ENCODE measurements at places on chromosomes 16 and 17.
A peak's percentile ranks its signal among the peaks of the same experiment; 100 is the strongest.

- DNase-seq, result no peak
Observed at GRCh38 chr16:72989579-72990551, 58.1 kb downstream of the ZFHX3 start.

DNA sequence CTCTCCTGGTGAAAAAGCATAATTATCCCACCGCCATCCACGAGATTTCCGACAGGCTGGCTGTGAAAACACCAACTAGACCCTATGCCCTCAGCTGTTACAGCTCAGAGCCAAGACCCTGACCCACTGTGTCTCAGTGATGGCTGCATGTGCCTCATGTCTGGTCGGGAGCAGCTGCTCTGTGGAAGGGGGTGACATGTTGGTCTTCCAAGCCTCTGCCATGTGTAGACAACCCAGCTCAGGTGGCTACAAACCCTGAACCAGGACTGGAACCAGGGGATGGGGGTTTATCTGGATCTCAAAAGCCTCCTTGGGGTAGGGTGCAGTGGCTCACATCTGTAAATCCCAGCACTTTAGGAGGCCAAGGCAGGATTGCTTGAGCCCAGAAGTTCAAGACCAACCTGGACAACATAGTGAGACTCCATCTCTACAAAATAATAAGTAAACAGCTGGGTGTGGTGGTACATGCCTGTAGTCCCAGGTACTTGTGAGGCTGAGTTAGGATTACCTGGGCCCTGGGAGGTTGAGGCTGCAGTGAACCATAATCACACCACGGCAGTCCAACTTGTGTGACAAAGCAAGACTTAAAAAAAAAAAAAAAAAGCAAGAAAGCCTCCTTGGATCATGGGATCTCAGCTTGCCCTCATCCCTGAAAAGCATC lies 220.3 kb downstream of the CPPED1 start:
- no peak for DNase-seq

GRCh38 chr17:1872976-1873375 lies 43.2 kb downstream of the RPA1 start:
- DNase-seq, result no peak

DNA sequence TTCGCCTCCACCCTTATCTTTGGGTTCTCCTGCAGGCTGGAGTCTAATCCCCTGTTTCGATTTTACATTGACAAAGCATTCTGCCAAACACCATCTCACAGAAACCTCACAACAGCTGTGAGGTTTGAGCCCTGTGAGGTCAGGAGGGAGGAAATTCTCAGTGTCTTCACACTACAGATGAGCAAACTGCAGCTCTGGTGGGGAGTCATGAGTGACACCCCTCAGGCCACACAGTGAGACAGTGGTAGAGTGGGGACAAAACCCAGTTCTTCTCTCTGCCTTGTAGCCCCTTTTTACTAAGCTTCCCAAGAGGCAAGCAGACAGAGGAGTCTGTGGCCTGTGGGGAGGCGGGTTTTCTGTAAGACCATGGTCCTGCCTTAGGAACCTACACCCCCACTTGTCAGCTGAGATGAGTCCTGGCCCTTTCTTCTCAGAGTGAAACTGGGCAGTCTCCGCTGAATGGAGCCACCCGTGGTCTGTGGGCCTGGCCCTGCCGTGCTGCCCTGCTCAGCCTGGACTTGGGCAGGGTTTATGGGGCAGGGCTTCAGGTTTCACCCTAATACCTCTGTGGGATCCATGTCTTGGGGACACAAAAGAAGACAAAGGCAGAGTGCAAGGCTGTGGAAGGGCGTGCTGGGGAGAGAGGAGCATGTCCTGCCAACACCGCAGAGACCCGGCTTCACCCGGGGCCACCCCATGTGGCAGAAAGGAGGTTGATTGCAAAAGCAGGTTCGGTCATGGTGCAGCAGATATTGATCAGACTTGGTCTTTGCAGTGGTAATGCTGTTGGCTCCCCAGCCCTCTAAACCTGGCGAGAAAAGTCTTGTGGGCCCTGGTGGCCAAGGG lies 59.0 kb downstream of the ABR start:
- no peak for DNase-seq

DNA sequence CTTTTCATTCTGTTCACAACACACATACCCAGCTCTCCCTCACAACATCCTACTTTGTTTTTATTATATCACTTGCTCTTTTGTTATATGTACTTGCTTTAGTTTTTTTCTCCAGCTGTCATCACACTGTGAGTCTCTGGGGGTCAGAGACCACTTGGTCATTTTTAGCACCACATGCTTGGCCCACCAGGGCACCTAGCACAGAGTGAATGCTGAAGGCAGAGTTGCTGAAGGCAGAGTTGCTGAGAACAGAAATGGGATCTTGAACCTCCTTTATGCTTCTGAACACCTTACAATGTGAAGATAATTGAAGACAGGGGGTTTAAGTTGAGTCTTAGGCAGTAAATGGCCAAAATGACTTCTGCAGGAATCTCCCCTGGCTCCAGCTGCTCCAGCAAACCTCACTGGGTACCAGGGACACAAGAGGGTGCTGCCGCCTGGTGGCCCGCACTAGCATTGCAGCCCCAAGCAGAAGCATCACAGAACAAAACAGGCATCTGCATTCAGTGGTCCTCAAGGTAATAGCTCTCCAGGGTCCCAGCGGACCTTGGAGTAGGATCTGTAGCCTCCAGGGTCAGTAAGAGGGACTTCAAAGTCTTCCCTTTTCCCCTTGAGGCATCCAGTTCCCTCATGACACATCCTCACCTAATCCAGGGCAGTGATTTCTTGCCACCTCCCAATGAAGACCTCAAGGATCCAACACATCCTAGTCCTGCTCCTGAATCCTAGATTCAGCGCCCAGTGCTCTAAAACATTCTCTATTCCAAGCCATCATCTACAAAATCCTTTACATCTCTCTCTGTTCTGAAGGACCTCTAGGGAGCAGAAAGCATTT lies 1972.6 kb downstream of the TP53TG3F start:
- no peak for DNase-seq

GRCh38 chr17:81599719-81600486 lies 37.0 kb downstream of the NPLOC4 start:
- no peak for DNase-seq

GRCh38 chr17:12909046-12909445 lies 108.8 kb downstream of the ELAC2 start:
- no peak for DNase-seq

GRCh38 chr16:48393485-48394354 lies 8.5 kb upstream of the SIAH1 start:
- no peak for DNase-seq

GRCh38 chr17:17305281-17305801 lies 2.2 kb downstream of the NT5M start:
- DNase-seq, result no peak

DNA sequence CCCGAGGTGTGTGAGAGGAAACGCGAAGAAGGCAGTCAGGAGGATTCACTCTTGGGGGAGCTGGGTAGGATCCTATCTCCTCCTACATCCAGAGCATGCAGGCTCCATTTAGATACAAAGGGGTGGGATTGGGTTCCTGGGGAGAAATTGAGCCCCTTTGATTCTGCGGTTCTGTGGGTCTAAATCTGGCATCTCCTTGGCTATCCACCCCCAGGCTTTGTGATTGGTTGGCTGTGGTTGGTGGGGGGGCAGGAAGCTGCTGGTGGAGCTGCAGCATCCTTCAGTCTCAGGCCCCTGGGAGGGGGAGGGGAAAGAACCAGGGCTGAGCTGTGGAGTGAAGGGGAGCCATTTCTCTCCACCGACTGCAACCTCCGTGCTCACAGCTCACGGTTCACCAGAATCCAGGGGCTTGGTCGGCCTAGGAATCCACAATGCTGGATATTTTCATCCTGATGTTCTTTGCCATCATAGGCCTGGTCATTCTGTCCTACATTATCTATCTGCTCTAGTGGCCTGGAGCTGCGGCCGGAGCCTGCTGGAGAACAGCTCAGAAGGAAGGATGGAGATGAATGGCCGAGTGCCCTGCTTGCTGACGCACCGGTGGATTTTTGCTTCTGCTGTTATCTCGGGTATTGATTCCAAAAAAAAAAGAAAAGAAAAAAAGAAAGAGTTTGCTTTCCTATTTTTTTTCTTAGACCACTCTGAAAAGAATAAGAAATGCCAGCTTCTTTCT lies at the start of gene LASP1NB:
LASP1NB (plus strand) TSS at position 352 of the 733 bp plus-strand sequence.
- peak; percentile 56 for DNase-seq

- no peak for DNase-seq
Observed at GRCh38 chr16:57537194-57537505, 779 bp upstream of the CCDC102A start.

DNA sequence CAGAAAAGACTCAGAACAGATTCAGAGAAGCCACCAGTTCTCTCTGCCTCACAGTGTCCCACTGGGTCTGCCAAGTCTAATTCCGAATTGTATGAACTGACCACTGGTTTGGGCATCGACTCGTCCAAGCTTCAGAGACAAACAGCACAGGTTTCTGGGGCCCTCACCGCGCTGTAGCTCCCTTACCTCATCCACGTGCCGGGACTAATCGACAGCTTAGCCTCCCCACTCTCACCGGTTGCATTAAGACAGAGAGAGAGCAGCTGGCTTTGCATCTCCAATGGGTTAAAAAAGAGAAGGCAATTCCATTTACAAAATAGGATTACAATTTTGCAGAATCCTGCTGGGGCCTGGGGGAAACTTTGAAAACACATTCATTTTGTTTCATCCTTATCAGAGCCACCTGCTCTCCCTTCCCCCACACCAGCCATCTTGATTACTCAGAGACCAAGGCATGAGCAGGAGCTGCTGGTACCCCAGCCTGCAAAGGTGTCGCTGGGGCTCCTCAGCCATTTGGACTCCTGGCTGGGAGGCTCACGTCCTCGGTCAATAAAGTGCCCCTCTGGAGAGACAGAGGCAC lies 95.3 kb upstream of the RPL38 start:
- no peak for DNase-seq

DNA sequence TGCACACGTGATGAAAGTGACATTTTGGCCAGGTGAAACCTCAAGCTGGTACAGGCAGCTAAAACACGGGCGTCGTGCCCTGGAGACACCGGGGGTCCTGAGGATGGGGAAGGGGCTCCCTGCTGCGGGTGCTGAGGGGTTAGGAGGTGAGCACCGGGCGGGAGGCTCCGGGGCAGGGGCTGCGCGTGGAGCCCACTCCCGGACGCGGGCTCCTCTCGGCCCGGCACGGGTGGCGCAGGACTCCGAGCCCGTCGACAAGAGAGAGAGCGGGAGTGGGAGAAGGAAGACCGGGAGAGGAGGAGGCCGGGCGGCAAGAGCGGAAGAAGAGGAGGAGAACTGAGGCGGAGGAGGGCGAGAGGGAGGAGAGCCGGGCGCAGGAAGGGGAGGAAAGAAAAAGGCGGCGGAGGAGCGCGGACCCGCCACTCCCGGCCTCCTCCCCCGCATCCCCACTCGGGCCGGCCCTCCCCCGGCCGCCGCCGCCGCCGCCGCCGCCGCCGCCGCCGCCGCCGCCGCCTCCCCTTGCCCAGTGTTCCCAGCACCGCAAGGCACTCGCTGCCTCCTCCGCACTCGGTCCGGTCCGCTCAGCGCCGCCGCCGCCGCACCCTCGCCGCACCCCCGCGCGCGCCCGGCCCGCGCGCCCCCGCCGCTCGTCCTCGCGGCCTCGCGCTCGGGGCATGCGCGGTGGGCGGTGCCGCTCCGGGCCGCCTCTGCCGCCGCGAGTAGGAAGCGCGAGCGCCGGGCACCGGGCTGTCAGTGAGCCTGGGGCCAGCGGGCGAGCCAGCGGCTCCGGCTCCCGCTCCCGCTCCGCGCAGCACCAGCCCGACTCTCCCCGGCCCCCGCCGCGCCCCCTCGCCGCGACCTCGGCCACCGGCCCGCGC lies at the start of gene PRKCA:
PRKCA (plus strand) TSS at position 750 of the 878 bp plus-strand sequence.
- peak; percentile 74 for DNase-seq

DNA sequence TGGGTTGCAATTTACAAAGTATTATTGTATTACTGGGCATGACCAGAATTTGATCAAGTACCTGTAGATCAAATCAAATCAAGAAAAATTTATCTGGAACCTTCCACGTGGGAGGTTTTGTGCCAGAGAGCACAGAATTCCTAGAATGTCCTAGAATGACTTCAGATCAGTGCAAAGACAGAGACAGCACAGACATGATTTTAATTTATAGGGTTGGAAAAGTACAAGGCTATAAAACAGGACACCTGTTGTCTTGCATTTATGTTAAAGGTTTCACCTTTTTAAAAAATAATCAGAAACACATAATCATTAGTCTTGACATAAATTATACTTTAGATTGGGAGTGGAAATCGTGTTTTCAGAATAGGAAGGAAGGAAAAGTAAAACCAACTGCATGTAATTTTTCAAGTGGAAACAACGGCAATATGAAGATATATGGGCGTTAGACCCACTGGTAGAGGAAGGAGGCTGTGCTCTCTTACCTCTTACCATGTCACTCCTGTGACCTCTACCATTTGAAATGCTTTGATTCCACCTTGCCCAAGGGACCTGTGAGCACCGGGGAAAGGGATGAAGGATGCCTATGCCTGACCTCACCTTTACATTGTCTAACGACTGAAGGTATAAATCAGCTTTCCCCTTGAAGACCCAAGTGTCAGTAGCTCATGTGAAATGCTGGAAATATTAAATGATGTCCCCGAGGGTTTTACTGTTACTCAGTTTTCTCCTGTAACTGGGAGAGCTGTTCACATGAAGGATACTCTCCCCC lies 100.4 kb downstream of the SNX11 start:
- DNase-seq, result no peak

DNA sequence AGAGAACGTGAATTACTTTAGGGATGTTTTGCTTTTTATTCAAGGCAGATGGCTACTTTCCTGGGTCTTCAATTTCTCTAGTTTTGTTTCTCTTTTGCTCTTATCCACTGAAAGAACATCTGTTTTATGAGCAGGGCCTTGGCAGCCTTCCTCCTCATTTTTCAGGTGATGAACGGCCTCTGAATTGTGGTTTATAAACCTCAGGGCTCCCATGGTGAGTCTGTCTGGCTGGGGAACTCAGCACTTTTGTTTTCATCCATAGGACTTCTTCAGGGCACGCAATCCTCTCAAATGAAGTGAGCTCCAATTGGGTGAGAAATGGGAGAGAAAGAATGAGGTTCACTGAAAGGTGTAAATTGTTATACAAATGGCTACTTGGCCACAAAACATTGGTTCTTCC lies 186.4 kb upstream of the ERCC4 start:
- DNase-seq, result no peak

DNA sequence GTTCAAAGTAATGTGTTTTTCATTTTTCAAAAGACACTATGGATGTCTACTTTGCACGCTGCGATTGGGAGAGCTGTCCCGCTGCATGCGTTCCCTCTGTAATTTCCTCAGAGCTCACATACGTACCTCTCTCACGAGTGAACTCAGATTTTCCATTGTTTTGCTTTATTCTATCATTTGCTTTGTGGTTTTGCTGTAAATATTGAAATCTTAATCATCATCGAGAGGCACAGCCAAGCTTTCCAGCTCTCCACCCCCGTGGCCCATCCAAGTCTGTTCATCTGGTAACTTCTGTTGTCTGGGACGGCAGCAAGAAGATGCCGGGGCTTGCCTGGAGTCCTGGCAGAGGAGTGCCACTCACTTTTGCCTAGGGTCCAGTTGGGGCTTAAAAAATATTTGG lies 21.1 kb downstream of the TMC6 start:
- DNase-seq, result no peak

DNA sequence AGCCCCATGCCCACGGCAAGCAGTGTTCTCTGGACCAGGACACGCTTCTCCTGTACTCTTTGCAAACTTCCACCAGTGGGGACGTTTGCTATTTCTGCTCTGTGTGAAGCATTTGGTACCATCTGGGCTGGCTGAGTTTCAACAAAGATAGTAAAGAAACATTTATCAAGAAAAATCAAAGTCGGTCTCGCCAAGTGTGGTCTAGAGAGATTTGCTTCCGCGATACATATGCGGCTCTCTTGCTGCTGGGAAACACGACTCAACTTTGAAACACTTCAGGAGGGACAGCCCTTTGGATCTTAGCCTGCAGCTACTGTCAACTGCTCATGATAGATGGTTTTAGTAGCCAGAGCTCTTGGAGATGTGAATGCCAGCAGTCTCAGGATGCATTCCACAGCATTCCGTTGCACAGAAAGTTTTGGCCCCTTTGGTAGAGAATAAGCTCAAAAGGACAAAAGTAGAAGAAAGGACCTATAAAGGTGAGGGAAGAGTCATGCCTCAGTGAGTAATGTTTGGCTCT lies 168.2 kb upstream of the CACNG3 start:
- no peak for DNase-seq

Data from right kidney (tissue), 9 donors.